Hippocampal formation (tissue), 2 donors: ENCODE measurements at places on chromosomes 12 and 14.

DNA sequence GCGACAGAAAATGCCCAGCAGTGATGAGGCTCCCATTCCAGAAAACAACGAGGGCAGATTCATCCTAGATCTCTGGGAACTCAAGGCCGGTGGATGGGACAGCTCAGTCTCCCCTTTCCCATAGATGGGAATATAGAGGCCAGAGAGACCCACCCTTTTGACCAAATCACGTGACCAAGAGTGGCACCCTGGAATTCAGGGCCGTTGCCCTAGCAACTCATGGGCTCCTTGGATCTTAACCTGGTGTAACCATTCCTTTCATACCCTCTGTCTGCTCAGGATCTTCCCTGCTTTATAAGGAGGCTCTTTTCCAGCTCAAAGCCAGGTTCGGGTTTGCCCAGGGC lies 8.4 kb upstream of the LRTM2 start:
- no peak for DNase-seq

DNA sequence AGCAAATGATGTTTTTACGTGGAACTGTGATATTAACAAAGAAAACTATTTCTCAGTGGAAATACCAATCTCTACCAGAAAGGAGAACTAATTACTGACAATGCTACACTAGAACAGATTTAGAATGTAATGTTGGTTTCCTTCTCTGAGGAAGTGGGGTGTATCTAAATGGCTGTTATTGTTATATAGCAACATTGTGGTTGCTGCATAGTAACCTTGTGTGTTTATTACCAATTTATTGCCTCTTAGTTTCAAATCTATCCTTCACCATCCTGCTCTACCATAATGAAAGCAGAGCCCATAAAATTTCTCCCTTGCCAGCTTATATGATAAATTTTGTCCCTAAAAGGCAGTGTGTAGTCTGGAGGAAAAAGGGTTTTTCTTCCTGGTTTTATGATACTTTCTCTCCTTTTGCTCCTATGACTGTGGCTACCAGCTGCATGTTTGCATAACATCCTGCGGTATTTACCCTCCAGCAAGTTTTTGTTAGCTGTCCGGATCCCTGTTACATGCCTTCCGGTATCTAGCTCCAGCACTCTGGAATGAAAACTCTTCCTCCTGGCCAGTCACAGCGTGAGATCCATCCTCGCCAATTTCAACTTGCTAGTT lies 5.7 kb upstream of the KLRK1 start:
- no peak for DNase-seq

DNA sequence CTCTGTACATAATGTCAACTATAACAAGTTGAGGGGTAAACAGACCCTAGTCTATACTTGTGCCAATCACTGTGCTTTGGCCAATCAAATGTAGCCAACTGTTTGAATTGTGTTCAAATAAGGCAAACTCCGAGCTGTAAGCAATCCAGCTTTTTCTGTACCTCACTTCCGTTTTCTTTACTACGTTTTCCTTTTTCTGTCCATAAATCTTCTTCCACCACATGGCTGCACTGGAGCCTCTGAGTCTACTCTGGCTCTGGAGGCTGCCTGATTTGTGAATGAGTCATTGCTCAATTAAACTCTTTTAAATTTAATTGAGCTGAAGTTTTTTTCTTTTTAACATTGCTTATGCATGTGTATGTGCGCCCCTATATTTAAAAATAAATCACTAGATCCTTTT lies 29.7 kb downstream of the CLEC1A start:
- no peak for DNase-seq

GRCh38 chr12:71581206-71581605 lies 82.4 kb downstream of the ZFC3H1 start:
- no peak for DNase-seq

DNA sequence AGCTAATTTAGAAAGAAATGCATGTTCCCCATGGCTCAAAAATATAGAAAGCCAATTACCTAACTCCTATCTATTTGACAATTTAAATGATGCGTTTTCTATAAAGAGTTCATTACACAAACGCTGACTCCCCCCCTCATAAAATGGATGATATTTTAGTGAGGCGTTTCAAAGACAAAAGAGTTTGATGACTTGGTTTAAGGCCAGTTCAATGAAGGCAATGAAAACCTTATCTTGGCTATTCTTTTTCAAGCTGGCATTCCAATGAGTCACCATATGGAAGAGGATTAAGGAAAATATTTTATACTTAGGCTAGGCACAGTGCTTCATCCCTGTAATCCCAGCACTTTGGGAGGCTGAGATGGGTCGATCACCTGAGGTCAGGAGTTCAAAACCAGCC lies 62.7 kb downstream of the HMGA2 start:
- DNase-seq = no peak

- peak; percentile 89 for DNase-seq
These were observed 106.6 kb upstream of the NCOR2 start for GRCh38 chr12:124673801-124674617.

DNA sequence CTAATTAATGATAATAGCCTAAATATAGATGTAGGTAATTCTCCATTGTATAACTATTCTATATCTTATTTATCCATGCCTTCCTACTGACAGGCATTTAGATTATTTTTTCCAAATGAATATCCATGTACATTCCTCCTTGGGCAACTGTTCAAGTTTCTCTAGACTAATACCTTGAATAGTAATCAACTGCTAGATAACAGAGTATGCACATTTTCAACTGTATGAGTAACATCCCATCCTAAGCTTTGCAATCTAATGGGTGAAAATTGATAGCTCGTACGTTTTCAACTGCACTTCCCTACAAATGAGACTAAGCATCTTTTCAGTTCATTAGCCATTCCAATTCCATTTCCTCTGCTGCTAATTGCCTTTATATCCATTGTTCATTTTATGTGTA lies 37.0 kb downstream of the YAF2 start:
- no peak for DNase-seq

DNA sequence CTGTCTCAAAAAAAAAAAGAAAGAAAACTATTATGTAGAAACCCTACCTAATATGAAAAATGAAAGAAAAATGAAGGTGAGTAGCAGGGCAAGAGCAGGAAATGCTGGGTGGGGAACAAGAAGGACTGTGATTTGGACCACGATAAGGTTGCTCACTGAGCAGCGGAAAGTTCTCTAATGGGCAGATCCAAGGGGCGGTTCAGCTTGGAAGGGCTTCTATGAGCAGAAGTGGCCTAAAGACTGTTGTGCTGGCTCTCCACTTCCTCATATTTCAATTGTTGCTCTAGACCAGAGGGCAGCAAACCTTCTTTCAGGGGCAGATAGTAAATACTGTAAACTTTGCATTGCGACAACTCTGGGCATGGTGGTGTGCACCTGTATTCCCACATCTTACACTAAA lies 16.3 kb upstream of the NFYB start:
- DNase-seq = no peak
